ENCODE measurements at places on chromosomes 4 and X.

DNA sequence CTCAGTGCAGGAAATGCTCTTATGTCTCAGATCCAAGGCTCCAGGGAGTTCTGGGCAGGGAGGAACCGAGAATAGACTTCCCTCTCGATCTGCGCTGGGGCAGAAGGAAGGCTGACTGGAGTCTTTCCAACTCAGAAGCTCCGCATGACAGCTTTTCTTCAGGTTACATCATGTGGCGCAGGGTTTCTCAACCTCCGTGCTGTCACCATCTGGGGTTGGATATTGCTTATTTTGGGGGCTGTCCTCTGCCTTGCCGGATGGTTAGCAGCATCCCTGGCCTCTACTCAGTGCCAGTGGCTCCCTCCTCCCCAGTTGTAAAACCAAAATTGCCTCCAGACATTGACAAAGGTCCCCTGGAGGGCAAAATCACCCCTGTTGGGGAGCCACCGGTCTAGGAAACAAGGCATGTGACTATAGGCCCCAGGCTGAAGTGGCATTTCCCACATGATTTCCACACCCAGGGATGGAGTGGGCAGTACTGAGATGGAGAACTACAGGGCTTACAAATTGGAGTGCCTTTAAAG lies 21.4 kb downstream of the REELD1 start:
- DNase-seq, result no peak

GRCh38 chr4:42750091-42750490 lies 93.2 kb upstream of the ATP8A1 start:
- DNase-seq, result no peak

GRCh38 chrX:8726031-8726652 lies 5.8 kb downstream of the ANOS1 start:
- no peak for DNase-seq

GRCh38 chr4:62226082-62226481 lies 1026.0 kb downstream of the ADGRL3 start:
- no peak for DNase-seq

DNA sequence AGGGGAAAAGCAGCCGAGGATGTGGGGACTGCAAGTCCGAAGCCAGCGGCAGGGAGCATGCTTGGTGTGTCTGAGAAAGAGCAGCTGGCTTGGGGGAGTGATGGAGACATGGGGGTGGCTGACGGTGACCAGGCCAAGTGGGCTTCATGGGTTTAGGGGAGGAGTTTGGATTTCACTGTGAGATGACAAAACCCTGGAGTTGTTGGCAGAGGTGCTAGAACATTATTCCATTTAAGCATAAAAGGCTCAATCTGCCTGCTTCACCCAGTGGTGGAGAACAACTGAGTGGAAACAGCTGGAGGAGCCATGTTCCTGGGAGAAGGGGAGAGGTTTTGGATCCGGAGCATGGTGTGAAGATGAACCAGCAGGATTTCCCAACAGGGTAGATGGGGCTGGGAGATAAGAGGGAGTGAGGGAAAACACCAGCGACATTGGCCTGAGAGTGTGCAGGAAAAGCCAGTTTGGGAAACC lies 318.0 kb upstream of the TAPT1 start:
- no peak for DNase-seq

DNA sequence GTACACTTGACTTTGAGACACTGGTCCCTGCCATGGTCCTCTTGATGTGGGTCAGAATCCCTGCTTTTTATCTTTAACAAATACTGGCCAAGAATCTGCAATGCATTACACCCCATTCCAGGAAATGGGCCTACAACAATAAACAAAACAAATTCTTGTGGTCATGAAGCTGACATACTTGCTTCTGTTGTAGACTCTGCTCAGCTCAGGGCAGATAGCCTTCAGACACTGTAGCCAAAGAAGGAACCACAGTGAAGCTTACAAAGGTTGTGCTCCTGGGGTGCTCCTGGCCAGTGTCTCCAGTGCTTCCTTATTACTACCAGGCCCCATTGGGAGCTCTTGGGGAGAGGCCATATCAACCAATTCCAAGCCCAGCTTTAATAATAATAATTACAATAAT lies 21.8 kb downstream of the KIAA1210 start:
- no peak for DNase-seq

GRCh38 chr4:33924239-33924638 lies 2320.1 kb downstream of the ARAP2 start:
- DNase-seq, result no peak

- no peak for DNase-seq
Observed at GRCh38 chrX:56932653-56933339, 62.5 kb downstream of the SPIN3 start.

DNA sequence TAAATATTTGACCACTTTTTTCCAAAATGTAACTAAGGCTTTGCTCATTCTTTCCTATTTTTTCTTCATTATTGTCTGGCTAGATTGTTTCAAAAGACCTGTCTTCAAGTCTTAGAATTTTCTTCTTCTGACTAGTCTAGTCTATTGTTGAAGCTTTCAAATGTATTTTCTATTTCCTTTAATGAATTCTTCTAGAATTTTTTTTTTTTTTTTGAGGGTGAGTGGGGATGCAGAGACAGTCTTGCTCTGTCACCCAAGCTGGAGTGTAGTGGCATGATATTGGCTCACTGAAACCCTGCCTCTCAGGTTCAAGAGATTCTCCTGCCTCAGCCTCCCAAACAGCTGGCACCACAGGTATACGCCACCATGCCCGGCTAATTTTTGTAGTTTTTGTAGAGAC lies 141.4 kb downstream of the TET2 start:
- DNase-seq, result no peak

DNA sequence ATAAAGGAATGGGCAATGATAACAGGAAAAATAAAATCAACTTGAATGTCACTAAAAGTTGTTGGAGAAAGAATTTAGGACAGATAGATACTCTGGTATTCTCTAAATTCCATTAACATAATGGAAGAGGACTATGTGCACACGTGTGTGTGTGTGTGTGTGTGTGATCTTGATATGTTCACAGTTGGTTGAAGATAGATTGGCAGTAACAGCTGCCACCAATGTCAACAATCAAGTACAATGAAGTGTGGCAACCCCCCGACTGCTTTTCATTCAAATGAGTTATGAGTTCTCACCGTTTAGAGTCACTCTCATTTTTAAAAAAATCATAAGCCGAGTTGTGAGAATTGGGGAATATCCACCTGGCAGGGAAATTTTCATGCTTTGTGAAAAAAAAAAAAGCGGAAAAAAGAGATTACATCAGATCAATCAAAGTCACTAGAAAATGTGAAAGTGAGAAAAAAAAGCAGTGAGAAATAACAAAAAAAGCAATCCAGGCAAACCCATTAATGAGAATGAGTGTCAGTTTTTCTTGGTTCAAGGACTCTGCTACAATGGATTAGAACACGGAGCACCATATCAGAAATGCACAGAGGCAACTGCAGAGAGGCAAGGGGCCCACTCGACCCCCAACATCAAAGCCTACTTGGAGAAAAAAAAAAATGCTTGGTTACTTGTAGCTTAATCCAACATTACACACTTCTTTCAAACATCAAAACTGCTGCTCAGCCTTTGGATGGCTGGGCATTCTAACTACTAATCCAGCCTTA lies 414.9 kb upstream of the PITX2 start:
- no peak for DNase-seq

DNA sequence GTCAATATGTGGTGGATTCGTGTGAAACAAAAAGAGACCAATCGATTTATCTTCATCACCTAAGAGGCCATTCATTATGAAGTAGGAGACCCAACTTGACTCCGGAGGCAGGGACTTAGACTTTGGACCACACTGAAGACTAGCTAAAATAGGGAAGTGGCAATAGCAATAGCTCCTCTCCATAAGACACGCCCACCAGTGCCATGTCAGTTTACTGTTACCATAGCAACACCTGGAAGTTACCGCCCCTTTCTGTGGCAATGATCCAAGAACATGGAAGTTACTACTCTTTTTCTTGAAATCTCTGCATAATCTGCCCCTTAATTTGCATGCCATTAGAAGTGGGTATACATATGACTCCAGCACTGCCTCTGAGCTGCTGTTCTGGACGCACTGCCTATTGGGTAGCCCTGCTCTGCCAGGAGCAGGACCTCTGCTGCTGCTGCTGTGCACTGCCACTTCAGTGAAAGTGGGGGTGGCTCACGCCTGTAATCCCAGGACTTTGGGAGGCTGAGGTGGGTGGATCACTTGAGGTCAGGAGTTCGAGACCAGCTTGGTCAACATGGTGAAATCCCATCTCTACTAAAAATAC lies 163.2 kb downstream of the PRKX start:
- no peak for DNase-seq

DNA sequence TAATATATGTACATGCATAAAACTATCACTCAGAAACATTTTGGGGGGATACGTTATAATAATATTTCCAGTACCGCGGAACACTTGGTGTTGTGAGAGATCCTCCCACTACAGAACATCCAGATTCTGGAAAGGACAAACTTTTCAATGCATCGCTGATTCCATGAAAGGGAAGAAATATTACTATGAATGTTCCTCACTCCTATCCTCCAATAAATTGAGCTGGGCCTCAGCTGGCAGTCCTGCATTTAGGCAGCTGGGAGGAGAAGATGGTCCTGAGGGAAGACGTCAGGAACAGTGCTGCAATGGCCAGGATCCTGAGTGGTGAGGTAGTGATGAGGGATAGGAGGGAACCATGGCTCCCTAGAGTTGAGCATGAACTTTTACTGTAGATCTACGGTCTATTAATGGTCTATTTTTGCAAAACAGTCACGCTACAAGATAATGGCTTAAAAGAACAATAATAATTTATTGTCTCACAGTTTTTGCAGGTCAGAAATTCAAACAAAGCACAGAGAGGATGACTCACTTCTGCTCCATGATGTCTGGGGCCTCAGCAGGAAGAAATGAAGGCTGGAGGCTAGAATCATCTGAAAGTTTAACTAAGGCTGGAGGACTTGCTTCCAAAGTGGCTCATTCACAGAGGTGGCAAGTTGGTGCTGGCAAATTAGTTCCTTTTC lies 538.1 kb downstream of the STIM2 start:
- no peak for DNase-seq

DNA sequence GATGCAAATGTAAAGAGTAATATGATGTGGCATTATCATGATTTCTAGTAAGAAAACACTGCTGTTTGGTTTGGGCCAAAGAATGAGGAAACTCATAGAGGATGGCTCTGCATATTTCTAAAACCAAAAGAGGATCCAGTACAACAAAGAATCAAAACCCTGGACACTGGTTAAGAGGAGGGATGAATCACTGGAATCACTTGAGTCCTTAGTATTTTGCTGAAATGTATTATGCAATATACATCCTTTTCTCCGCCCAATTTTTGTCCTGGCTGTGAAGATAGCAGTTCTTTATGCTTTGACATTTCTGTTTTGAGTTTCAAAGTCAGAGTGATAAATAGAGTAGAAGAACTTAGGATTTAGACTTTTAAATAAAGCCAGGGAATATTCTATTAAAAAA lies 345.9 kb downstream of the PACRGL start:
- DNase-seq, result no peak

GRCh38 chr4:55547918-55548317 lies 1.2 kb upstream of the CLOCK start:
- no peak for DNase-seq

DNA sequence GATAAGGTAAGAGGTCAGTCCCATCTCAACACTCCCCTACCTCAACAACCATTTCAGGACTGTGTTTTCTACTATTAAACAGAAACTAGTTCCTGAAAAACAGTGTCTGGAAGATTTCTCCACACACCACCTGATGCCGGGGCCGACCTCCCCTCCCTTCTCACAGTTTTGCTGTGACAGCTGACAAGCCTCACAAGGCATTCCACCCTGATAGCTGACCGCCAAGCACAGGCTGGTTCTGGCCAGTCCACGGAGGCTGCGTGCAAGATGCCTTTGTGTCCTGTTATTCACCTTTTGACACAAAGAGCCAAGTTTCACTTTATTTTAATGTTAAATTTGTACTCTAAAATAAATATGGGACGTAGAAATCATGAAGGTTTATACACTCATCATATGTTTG lies 758.6 kb downstream of the PDHA2 start:
- DNase-seq, result no peak

- DNase-seq, result no peak
Observed at GRCh38 chr4:84238247-84239090, 260.6 kb downstream of the NKX6-1 start.

GRCh38 chrX:40073439-40074054 lies 24.2 kb downstream of the BCOR start:
- no peak for DNase-seq

- no peak for DNase-seq
Observed at GRCh38 chr4:152943672-152944071, 7.5 kb downstream of the FHDC1 start.

DNA sequence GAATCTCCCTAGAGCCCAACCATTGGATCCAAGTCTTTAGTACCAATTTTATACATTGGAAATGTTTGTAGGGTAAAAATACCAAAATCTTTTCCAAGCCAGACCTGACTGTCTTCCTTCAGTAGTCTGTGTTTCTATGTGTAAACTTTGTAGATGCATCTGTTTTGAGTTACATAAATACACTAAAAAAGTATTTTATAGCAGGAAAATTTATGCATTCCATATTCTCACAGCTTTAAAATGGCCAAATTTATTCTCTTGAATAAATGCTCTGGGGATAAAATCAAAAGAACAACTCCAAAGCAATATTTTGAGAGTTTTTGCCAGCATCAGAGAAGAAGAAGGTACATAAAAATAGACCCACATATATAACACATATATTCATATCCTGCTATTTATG lies 377.4 kb downstream of the PPP3CA start:
- no peak for DNase-seq

- DNase-seq, result no peak
Observed at GRCh38 chrX:41025926-41026701, 59.1 kb upstream of the USP9X start.

GRCh38 chrX:153019166-153019565 lies 25.2 kb upstream of the PNMA5 start:
- DNase-seq, result no peak

DNA sequence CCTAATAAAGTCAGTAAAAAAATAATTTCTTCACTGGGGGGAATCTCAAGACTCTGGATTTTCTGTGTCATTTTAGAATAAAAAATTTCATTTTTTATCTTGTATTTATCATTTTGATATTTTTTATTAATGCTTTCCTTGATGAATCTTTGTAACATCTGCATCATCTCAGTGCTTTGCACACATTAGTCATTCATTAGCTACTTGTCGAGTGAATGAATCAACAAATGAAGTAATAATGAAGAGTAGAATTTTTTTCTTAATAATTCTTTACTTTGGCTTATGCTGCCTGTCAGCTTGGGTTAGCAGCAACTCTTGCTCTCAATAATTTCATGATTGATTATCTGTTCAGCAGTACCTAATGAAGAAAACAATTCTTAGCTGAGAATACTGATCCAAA lies 530.8 kb downstream of the GRXCR1 start:
- no peak for DNase-seq

DNA sequence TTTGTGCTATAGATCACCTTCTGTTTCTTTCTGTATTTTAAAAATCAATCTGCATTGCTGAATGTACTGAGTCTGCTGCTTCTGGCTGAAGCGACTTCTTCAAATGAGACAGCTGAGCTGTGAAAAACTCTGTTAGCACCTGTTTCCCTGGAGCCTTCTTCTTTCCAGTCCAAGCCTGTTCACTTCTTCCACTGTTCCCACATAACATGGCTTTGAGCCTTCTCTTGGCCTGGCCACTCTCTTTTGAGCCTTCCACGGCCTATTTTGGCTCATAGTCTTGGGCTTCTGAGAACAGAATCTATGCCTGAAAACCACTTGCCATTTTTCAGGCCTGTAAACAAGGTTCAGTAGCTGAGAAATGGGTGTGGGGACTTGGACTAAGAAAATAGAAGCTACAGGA lies 132.9 kb upstream of the IGFBP7 start:
- DNase-seq, result no peak
